Activated CD4-positive, CD25-positive, alpha-beta regulatory T cell treated with anti-CD3 and anti-CD28 coated beads, Interleukin-2, amount 50 U/mL, for 24 hours (primary cell): ENCODE measurements at places on chromosomes 2 and 18.

GRCh38 chr2:48824116-48824515, 68.6 kb upstream of the LHCGR start:
- ATAC-seq: no peak

- ATAC-seq: no peak
These were observed 25.4 kb downstream of the FAM98A start for GRCh38 chr2:33573657-33574056.

DNA sequence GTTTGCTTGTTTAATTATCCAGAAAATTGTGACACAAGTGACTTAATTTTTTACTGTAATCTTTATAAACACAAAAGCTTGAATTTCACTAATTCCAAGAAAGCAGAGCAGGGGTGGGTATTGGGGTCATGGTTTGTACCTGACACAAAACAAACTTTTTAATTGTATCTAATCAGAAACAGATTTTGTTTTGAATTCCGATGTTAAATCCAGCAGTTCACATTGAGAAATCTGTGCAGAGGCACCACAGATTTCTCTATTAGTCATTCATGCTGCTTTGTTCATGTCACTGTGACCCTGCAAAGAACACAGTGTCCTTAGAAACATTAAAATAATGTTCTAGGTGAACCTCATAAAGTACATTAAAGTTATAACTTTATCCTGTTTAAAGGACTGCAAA, 443.4 kb downstream of the NYAP2 start:
- ATAC-seq: no peak

DNA sequence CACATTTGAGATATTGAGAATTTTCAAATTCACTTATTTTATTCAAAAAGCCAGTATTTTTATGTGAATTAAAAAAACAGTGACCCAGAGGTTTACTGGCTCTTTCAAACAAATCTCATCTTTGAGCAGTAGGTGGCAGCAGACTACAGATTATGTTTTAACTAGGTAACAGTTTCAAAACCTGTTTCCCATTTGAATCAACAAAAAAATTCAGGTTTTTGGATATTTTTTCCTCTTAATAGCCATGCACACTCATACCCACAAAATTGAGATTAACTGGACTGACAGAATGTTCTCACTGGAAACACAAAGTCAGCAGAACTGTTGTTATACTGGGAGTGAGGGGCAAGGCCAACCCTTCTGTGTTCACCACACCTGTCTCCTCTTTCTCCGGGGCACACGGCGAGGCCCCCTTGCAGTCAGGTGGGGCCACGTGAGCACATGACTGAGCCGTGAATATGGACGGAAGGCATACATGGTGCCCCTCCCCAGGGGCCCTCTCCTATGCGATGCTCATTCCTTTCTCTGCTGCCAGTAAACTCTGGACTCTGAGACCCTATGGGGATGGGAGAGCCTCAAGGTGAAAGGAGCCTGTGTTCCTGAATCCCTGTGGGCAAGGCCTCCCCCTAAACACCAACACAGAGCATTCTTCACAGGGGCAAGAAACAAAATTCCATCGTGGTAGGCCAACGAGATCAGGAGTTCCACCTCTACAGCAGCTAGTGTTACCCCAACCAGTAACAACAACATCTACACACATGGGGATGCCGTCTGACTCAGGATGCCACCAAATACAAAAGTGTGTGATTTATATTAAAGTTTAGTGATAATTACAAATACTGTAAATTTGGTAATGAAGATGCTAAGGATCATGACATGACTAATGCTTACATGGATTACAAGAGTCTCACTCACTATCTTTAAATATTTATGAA, 80.4 kb downstream of the LPIN2 start:
- ATAC-seq: peak; percentile 45

- ATAC-seq: no peak
These were observed 17.9 kb downstream of the LCT start for GRCh38 chr2:135818937-135819610.

GRCh38 chr18:59509481-59510442, 150.7 kb upstream of the LMAN1 start:
- ATAC-seq: no peak

GRCh38 chr18:37309861-37310260, 255.7 kb downstream of the CELF4 start:
- ATAC-seq: no peak
